Endothelial cell of umbilical vein (primary cell): ENCODE measurements at places on chromosomes 16 and 17. TPM values are rescaled to one million over a fixed set of nuclear protein-coding genes. Genes with fewer than 3 reads are reported as not detected.
A peak's percentile ranks its signal among the peaks of the same experiment; 100 is the strongest.

GRCh38 chr16:12899529-12900143 is 1.8 kb upstream of the SHISA9 start:
- H3K36me3 ChIP-seq: no peaks in the 10 kb centered on the region
- peaks cover 52% of the 10 kb centered on the region for H3K27me3 ChIP-seq
- no peak overlapping the region for H3K27ac ChIP-seq
- no peak overlapping the region for H3K4me3 ChIP-seq
- H3K4me1 ChIP-seq: no peaks in the 10 kb centered on the region
- DNase-seq: no peak

DNA sequence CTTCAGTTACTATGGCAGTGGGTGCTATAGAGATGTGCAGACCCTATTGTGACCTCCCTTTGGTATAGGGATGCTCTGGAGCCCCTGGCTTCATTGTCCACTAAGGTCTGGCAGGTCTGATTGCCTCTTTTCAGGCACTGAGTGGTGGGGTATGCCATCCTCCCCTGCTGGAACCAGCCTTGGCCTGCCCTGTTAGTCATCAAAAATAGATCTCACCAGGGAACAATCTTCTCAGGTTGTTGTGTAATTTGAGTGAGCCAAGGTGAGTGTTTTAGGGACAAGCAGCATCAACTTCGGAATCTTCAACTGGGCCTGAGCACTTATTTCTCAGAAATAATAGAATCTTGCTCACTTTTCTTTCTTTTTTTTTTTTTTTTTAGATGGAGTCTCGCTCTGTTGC is 19.6 kb downstream of the HMOX2 start:
- peaks cover 2% of the 10 kb centered on the region for H3K36me3 ChIP-seq
- DNase-seq: no peak
- H3K4me3 ChIP-seq: no peak overlapping the region
- H3K27me3 ChIP-seq: no peaks in the 10 kb centered on the region
- H3K4me1 ChIP-seq: peaks cover 22% of the 10 kb centered on the region

DNA sequence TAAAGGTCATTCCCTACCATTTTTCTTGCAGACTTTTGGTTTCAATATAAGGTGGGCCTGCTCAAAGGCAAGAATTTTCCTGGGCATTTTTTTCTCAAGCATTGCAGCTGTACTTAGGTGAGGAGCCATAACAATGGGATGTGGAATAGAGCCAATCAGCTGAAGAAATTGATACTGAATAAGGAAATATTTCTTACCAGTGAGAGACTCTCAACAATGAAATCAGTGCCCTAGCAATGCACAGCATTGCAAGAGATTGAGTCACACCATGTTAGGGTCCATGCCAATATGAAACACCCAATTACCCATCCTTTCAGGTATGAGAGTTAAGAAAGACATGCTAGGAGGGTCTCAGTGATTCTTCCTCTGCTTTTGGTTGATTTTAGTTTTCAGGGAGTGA is 237.6 kb downstream of the SOX9 start:
- no peak overlapping the region for H3K4me3 ChIP-seq
- no peaks in the 10 kb centered on the region for H3K4me1 ChIP-seq
- no peak for DNase-seq
- no peaks in the 10 kb centered on the region for H3K27me3 ChIP-seq
- no peaks in the 10 kb centered on the region for H3K36me3 ChIP-seq

Gene FLII
- total RNA-seq: 372 and 397 TPM in 2 replicates

DNA sequence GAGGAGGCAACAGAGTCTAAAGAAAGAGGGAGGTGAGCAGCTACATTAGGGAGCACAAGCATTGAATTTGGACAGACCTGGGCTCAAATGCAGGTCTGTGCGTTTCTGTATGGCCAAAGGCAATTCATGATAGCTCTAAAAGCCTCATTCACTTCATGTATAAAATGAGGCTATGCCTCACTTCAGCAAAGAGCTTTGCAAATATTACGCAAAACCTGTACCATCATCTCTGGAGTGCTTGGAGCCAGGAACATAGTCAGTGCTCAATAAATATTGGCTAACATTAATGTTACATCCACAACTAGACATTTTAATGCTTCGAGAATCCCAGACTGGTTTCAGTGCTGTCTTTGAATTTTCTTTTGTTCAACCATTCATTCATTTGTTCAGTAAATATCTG is 254.7 kb upstream of the CDH11 start:
- H3K27me3 ChIP-seq: no peaks in the 10 kb centered on the region
- DNase-seq: no peak
- H3K36me3 ChIP-seq: no peaks in the 10 kb centered on the region
- no peak overlapping the region for H3K27ac ChIP-seq
- no peak overlapping the region for H3K4me3 ChIP-seq

- peak overlapping the region; percentile 29 for H3K4me3 ChIP-seq
- peaks cover 14% of the 10 kb centered on the region for H3K36me3 ChIP-seq
- no peaks in the 10 kb centered on the region for H3K27me3 ChIP-seq
- peak; percentile 48 for DNase-seq
- H3K4me1 ChIP-seq: peaks cover 4% of the 10 kb centered on the region
- H3K27ac ChIP-seq: peak overlapping the region; percentile 79
These were observed 925 bp downstream of the ZNF689 start for GRCh38 chr16:30609002-30609925.

Gene BCAS3
- 16.0 and 24.3 TPM in 2 replicates for total RNA-seq

GRCh38 chr17:66275651-66276050 is 26.8 kb upstream of the PRKCA start:
- H3K4me3 ChIP-seq: no peak overlapping the region
- no peaks in the 10 kb centered on the region for H3K36me3 ChIP-seq
- H3K4me1 ChIP-seq: peaks cover 30% of the 10 kb centered on the region
- peak; percentile 90 for DNase-seq
- H3K27me3 ChIP-seq: no peaks in the 10 kb centered on the region

Gene TBC1D26
- not detected in 2 replicates for total RNA-seq

DNA sequence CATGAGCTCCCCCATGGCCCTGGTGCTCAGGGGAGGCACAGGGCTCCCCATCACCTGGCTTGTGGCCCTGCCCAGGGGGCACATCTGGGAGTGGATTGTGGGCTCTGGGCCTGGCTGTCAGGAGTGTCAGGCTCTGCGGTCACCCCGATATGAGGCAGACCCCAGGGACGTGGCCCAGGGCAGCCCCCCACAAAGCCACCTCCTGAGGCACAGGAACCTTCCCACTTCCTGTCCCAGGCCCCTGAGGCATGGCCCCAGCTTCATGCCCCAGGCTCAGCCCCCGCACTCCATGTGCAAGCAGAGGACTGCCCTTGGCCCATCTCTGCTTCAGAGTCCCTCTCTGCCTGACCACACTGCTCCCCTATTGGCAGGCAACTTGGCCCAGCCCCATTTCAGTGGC is 160.3 kb downstream of the PCTP start:
- no peaks in the 10 kb centered on the region for H3K36me3 ChIP-seq
- no peaks in the 10 kb centered on the region for H3K4me1 ChIP-seq
- no peaks in the 10 kb centered on the region for H3K27me3 ChIP-seq

DNA sequence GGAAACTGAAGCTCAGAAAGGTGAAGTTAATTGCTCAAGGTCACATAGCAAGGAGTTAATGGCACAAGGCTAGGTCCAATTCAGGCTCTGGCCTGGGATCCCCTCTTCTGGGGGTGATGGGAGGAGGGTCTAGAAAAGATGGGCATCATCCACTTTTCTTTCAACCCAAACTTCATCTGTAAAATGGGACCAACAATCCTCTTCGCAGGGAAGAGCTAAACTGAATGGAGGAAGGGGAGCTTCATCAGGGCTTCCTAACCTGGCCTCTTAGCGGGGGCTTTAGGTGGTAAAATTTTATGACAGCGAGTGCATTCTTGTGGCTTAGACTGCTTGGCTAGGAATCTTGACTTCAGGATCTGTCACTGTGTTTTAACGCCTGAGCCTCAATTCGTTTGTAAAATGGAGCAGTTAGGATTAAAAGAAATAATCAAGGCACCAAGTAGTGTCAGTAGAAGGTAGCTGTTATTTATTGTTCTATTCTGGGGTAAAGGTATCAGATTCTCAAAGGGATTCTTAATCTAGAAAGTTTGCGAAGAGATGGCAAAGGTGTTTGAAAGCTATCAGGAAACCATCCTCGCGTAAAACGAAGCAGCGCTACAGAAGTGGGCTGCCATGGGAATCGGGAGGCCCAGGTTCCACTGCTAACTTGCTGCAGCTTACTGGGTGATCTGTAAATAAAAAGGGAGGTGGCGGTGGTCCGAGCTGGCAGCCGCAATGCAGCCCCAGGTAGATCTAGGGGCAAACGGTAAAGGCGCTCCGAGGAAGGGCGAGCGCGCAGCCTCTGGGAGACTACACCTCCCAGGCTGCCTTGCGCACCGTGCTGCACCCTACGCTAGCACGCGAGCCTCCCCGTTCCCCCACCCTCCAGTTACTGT is 1.5 kb upstream of the SRCAP start:
- H3K4me1 ChIP-seq: peaks cover 26% of the 10 kb centered on the region
- H3K4me3 ChIP-seq: peak overlapping the region; percentile 62
- H3K36me3 ChIP-seq: peaks cover 4% of the 10 kb centered on the region

Gene TBX2
- total RNA-seq: not detected in 2 replicates

- H3K27me3 ChIP-seq: no peaks in the 10 kb centered on the region
- no peak overlapping the region for H3K4me3 ChIP-seq
- DNase-seq: no peak
- H3K36me3 ChIP-seq: no peaks in the 10 kb centered on the region
These were observed 508.9 kb downstream of the WWOX start for GRCh38 chr16:78608305-78608776.

Gene RNF222
- total RNA-seq: not detected in 2 replicates

DNA sequence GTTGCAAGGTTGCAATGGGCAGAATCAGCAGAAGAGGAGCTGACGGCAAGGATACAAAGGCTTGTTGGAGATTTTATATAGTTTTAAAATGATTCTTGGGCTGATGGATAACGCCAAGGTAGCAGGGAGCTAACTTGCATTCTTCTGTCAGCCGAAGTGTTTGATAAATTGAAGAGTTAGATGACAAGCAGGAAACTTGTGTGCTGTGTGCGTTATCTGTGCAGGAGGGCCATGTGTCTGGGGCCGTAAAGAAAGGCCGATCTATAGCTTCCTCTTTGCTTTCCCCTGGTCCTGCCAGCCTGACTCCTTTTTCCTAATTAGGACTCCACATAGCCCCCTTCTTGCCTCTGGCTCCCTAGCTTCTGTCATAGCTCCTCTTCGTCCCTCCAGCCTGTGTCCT is 6.7 kb upstream of the WWOX start:
- H3K4me1 ChIP-seq: no peaks in the 10 kb centered on the region
- no peak overlapping the region for H3K4me3 ChIP-seq
- H3K27ac ChIP-seq: no peak overlapping the region
- no peaks in the 10 kb centered on the region for H3K27me3 ChIP-seq

GRCh38 chr17:20097330-20097729 is 88.2 kb downstream of the SPECC1 start:
- no peak for DNase-seq
- no peaks in the 10 kb centered on the region for H3K4me1 ChIP-seq
- peaks cover 6% of the 10 kb centered on the region for H3K27me3 ChIP-seq
- no peak overlapping the region for H3K4me3 ChIP-seq
- H3K27ac ChIP-seq: no peak overlapping the region

DNA sequence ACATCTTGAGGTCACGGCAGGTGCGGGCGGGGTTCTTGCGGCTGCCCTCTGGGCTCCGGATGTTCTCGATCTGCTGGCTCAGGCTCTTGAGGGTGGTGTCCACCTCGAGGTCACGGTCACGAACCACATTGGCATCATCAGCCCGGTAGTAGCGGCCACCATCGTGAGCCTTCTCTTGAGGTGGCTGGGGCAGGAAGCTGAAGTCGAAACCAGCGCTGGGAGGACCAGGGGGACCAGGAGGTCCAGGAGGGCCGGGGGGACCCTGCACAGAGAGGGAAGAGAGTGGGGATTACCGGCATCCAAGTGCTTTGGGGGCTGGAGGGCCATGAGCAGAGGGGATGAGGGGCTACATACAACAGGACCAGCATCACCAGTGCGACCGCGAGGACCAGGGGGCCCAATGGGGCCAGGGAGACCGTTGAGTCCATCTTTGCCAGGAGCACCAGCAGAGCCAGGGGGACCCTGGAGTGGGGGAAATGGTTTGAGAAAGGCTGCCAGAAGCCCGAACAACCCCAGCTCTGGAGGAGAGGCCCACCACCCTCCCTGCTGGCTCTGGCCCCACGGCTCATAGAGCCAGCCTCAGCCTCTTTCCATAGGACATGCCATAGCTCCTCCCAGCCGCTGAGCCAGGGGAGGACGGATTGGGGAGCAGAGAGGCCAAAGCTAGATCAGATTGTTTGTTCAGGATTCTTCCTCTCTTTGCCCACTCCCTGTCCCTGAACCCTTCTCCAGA is 14.6 kb downstream of the COL1A1 start:
- DNase-seq: no peak
- H3K27me3 ChIP-seq: no peaks in the 10 kb centered on the region
- H3K36me3 ChIP-seq: no peaks in the 10 kb centered on the region
- no peaks in the 10 kb centered on the region for H3K4me1 ChIP-seq
